Hematopoietic multipotent progenitor cell treated with erythropoietin and hydrocortisone succinate and interleukin-3 and kit ligand, for 6 days (in vitro differentiated cells): ENCODE measurements at places on chromosomes 2 and 18.

DNA sequence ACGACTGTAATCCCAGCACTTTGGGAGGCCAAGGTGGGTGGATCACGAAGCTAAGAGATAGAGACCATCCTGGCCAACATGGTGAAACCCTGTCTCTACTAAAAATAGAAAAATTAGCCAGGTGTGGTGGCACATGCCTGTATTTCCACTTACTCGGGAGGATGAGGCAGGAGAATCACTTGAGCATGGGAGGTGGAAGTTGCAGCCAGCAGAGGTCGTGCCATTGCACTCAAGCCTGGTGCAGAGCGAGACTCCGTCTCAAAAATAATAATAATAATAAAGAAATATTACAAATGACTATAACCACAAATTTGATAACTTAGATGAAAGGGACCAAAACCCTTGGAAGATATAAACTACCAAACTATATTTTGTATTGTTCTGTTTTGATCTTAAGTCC, 226.3 kb upstream of the GULP1 start:
- DNase-seq = no peak

DNA sequence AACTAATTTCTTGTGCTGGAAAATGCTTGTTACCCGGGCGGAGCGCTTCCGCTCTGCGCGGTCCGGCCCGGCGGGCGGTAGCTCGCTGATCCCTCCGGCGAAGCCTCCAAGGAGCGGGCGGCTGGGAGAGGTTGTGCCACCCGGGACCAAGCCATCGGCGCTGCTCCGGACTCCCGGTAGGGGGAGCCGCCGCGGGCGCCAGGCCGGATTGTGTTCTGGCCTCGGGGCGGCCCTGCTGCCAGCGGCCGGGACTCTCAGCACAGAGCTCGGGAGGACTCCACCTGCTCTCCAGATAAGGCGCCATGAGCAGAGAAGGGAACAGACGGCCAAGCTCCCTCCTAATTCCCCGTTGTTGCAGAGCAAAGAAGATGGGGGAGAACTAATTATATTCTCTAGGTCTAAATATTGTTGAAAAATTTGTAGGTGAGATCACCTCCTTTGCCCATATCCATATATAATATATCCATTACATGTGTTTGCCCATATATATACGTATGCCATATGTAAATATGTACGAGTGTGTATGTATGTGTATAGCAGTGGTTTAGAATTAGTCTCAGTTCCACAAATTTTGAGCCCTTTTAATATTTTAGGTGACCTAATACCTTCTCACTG, 13.8 kb upstream of the SATB2 start:
- DNase-seq = peak; percentile 75

GRCh38 chr2:45053966-45054365, 44.7 kb upstream of the SIX2 start:
- DNase-seq = no peak

DNA sequence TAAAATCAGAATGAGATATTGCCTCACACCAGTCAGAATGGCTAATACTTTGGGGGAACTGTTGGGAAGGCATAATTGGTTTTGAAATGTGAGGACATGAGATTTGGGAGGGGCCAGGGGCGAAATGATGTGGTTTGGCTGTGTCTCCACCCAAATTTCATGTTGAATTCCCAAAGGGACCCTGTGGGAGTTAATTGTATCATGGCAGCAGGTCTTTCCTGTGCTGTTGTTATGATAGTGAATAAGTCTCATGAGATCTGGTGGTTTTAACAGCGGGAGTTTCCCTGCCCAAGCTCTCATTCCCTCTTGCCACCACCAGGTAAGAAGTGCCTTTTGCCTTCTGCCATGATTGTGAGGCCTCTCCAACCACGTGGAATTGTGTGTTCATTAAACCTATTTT, 59.6 kb downstream of the CSRNP3 start:
- no peak for DNase-seq

- DNase-seq = peak; percentile 65
These were observed 576.0 kb downstream of the LRP1B start for GRCh38 chr2:141554810-141555209.

- no peak for DNase-seq
These were observed 308.8 kb upstream of the FAM98A start for GRCh38 chr2:33907866-33908265.

- no peak for DNase-seq
These were observed 43.8 kb downstream of the APOB start for GRCh38 chr2:20999906-21000645.

DNA sequence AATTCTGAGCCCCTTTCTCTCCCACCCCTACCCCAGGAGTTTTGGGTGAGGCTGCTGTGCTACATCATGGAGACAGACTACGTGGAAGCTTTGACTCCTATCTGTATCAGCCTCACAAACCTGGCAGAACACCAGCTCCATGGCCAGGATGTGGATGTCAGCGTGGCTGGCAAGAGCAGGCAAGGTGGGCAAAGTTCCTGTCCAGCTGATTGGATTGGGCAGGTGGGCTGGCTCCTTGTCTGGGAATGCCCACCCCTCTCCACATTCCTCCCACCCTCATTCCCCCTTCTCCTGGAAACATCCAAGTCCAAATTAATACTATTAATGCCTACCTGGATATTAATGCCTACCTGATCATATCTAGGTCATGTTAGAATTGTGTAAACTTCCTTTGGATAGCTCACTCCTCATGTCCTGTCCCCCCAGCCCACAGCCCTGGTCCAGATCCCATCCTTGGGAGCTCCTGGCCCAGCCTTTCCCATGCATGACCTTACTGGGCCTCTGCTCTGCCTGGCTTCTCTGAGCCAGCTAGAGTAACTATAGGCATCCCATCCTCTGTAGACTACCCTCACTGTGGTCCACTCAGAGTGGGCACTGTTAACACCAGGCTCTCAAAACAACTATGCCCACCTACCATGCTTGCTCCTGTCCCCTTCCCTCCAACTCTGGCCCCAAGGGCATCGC, 24.1 kb downstream of the MROH2A start:
- DNase-seq = no peak

- DNase-seq = no peak
These were observed 92.2 kb upstream of the SLC8A1 start for GRCh38 chr2:40544072-40544471.

GRCh38 chr2:63992061-63992685, 27.1 kb downstream of the VPS54 start:
- no peak for DNase-seq

- DNase-seq = no peak
These were observed 96.9 kb downstream of the COPS8 start for GRCh38 chr2:237182422-237183123.

GRCh38 chr18:62522178-62522503, 684 bp upstream of the ZCCHC2 start:
- no peak for DNase-seq

- DNase-seq = no peak
These were observed 47.8 kb upstream of the ZEB2 start for GRCh38 chr2:144567745-144568144.

DNA sequence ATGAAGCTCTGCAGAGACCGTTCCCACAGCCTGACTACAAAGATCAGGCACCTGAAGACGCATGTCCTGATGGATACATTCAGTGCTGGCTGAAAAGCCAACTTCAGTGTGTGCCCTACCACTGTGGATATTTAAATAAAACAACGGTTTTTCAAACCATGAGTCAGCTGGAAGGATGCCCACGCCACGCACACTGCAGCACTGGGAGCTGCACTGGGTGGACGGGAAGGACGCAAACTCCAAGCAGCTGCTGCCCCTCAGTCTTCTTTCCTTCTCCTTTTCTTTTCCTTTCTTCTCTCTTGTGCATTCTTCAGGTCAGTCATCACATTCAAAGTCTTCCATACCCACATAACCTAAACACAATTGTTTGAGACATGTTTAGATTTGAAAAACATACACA, 7.9 kb downstream of the TMEM18 start:
- no peak for DNase-seq

GRCh38 chr2:30927465-30928075, 120.3 kb upstream of the CAPN13 start:
- DNase-seq = no peak

DNA sequence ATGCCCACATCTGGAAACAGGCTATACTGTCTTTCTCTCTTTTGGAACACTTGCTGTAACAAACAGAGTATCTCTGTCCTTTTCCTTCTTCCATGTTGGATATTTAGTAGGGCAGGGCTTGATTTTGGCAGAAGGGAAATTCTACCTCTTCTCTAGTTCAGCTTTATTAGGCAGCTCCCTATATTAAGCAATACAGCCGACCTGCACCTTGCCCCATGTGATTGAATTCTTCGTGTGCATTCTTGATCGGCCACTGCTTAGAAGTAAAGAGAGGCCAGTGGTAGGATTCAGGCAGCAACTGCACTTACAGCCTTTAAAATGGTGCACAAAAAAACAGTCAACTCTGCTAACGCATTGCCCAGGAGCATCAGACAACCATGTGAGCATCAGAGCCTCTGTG, 31.3 kb upstream of the FIGN start:
- no peak for DNase-seq

GRCh38 chr2:19579461-19579860, 221.0 kb upstream of the OSR1 start:
- no peak for DNase-seq

- DNase-seq = peak; percentile 47
These were observed 39.3 kb downstream of the C1QL2 start for GRCh38 chr2:119119076-119119785.

GRCh38 chr2:109030870-109031475, 42.0 kb upstream of the EDAR start:
- no peak for DNase-seq

GRCh38 chr2:174951745-174952144, 53.4 kb downstream of the CHN1 start:
- no peak for DNase-seq

GRCh38 chr2:43927442-43927841, 68.3 kb downstream of the LRPPRC start:
- DNase-seq = no peak

DNA sequence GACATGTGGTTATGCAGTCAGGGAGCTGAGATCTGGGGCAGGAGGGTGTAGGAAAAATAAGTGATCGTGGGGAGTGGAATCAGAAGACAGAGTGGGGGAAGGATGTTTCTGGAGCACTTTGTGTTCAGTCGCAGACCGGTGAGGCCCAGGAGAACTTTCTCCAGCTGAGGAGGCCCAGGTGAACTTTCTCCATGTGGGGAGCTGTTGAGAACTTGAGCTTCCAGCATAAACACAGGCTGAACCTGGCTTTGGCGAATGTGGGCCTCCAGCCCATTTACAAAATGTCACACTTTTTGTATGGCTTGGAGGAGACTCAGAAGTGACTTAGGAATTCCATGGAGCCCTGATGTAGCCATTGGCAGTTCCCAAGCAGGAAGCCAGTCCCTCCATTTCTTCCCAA, 108.5 kb downstream of the VAPA start:
- no peak for DNase-seq

DNA sequence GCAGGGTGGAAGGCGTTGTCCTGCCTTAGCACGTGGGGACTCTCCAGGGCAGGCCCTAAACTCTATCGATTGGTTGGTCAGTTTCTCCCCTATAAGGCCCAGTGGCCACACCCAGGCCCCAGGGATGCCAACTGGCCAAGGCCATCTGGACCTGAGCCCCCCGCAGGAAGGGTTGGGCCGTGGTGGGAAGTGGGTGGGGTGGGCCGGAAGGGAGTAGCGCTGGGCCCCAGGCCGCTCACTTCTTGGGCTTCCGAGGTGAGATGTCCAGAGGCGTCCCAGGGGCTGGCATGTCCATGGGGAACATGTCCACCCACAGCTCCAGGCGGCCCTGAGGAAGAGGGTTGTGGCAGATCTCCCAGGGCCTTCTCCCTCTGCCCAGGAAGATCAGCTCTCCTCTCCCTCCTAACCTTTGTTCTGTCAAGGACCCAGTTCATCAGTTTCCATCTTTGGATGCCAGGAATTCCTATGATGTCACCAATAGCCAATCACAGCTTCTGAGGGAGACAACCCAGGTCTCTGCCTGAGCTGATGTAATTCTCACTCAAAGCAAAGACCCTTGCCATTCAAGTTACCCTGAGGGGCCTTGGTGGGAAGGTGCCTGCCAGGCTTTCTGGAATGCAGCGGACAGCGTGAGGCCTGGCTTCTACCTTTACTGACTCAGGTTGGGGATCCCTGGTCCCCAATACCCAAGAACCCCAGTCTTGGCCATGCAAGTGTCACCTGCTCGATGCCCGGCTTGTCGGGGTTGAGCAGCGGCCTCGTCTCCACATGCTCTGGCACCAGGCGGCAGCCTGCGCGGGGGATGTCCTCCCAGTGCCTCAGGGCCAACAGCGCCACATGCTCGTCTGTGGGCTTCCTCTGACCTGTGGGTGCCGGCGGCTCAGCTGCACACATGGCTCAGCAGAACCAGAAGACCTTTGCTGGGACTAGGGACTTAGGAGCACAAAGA, 14.4 kb downstream of the OTOF start:
- DNase-seq = no peak

DNA sequence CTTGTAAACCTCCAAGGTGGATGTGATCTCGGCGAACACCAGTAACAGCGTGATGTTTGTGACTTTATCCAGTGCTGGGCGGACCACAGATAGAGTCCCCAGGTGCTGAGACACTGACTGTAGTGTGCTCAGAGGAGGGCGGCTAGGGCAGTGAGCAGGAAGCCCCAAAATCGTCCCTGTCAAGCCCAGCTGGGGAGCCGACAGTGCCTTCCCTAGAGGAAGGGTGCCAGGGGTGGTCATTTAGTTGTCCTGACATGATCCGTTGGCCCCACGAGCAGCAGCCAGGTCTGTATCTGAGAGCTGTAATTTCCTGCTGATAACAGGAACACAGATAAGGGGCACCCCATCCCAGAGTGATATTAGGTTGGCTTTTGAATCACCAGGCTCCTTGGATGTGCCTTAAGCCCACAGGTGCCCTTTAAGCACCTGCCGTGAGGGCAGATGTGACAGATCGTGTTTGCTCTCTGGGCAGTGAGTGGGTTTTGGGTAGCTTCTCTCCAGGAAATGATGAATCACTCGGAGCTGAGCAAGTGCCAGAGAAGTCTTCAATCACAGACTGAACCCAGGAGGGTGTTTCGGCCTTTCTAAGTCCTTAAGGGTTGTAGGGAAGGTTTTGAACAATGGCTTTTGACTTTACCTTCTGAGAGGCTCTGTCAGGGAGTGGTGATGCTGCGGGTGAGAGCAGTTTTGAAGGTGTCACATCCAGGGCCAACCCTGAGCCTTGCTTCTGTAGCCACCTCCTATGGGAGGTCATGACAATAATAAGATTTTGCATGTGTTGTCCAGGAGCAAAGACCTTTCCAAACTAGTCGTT, 7.7 kb downstream of the LPIN1 start:
- peak; percentile 64 for DNase-seq

- DNase-seq = no peak
These were observed 62.7 kb upstream of the GALNT5 start for GRCh38 chr2:157194844-157195243.

- no peak for DNase-seq
These were observed 30.3 kb downstream of the ASAP2 start for GRCh38 chr2:9236867-9237266.

GRCh38 chr18:22668496-22668895, 250.8 kb upstream of the CTAGE1 start:
- no peak for DNase-seq

- no peak for DNase-seq
These were observed 11.4 kb downstream of the ALPG start for GRCh38 chr2:232418056-232418455.
